Cerebellar nuclear complex (tissue), 1 donor: ENCODE measurements at places on chromosomes 1 and 21.

GRCh38 chr1:61936839-61937238, 194.6 kb downstream of the PATJ start:
- DNase-seq: no peak

- DNase-seq: no peak
Measured at GRCh38 chr1:29808141-29808995, 572.0 kb downstream of the PTPRU start.

- no peak for DNase-seq
Measured at GRCh38 chr21:34884346-34884929, 164.7 kb downstream of the RUNX1 start.

GRCh38 chr1:30425046-30425445, 298.3 kb downstream of the MATN1 start:
- no peak for DNase-seq

DNA sequence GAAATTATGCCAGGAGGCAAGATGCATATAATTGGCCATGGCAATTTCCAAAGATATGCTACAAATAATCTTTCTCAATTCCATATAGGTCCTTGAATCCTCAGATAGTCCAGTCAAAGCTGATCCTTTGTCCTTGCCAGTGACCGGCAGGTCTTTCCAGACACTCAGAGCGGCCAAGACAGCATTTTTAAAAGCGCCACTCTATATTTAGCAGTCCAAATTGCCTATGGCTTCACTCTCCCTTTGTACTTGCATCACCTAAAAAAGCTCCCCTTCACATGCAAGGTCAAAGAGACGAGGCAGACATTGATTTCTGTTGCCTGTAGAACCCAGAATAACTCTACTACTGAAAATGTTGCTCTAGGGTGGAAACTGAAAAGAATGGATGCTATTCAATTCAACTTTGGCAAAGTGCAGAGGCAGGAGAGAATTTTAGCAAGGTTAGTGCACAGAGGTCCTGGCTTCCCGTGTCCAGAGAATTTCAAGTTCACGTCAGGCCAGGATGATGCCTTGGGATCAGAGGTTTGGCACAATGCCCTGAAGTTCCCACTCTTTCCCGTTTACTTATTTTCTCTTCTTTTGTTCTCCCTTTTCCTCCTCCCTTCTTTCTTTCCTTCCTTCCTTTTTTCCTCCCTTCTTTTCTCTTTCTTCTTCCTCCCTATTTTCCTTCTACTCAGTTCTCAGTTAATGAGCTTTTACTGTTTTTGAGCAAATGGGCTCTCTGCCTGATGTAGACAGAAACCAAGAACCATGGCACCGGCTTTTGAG, 108.5 kb downstream of the KCNK1 start:
- DNase-seq: no peak

- no peak for DNase-seq
Measured at GRCh38 chr1:116164150-116164549, 53.0 kb downstream of the MAB21L3 start.

- no peak for DNase-seq
Measured at GRCh38 chr21:41008974-41009373, 159.0 kb upstream of the BACE2 start.
